ENCODE measurements at places on chromosomes 4 and X.

DNA sequence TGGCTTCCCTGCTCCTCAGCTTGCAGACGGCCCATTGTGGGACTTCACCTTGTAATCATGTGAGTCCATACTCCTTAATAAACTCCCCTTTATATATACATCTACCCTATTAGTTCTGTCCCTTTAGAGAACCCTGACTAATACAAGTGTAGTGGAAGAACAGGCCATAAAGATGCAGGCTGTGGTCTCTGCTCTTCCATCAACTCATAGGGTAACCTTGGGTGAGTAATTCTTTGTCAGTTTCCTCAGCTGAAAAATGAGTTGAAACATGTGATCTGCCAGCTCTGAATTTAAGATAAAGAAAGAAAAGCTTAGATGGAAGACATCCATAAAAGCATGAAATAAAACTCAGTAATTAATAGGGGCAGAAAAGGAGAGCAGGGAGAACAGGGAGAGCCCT lies 103.6 kb downstream of the ENOX2 start:
- no peak for DNase-seq

DNA sequence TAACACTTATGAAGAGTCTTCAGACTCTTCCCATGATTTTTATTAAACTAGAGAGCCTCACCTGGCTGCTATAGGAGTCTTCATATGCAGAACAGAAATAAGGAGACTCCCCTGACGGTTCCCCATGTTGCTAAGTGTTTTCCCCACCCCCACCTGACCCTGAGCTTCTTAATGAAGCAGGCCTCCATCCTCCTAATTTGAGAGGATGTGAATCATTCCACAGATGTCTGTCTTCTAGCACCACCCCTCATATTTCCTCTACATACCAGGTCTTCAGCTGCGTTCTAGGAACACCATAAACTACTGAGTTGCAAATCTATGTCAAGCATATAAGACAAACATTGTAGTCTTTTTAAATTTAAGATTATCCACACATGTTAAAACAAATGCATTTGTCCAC lies 36.9 kb downstream of the RP2 start:
- no peak for DNase-seq

GRCh38 chr4:79273915-79274314 lies 51.9 kb downstream of the NAA11 start:
- no peak for DNase-seq

- no peak for DNase-seq
Observed at GRCh38 chr4:8528713-8529112, 51.5 kb upstream of the GPR78 start.

DNA sequence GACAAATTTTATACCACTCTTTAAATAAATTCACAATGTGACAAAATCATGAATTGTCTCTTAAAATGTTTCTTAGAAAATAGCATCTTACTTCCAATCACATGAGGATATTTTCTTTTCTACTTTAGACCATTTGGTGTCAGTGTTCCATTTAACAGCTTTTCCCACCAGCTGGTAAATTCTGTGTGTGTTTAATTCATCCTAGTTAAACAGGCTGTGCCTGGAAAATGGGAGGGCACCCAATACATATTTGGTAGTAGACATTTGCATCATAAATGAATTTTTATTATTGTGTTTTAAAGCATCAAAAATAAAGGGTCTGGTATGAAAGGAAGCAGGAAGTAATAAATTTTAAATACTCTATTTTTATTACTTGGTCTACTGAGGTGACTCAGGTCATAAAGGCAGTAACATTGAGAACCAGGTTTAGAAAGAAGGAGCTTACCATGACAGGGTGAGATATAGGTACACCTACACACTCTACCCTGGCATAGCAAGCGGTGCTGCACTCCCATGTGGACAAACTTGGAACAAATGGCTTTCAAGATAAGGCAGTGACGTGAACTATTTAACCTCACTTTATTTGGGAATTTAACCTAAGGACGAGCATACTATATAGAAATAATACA lies 344.5 kb downstream of the BMPR1B start:
- no peak for DNase-seq

DNA sequence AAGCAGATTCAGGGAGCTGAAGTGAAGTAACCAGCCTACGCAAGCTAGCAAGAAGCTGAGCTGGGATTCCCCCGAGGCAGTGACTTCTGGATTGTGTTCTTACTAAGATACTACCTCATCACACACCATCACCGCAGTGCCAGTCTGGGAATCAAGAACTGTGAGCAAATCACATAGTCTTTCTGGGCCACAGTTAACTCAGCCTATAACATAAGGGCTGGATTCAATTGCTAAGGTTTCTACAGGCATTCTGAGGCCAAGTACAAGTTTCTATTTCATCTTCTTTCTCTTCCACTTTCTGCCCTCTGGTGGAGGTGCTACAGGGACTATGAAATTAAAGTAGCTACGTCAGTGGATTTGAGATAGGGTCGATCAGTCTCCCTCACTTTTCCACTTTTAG lies 1.4 kb upstream of the CORIN start:
- DNase-seq, result peak; percentile 47

GRCh38 chrX:19183761-19184477 lies 61.7 kb upstream of the ADGRG2 start:
- DNase-seq, result no peak

DNA sequence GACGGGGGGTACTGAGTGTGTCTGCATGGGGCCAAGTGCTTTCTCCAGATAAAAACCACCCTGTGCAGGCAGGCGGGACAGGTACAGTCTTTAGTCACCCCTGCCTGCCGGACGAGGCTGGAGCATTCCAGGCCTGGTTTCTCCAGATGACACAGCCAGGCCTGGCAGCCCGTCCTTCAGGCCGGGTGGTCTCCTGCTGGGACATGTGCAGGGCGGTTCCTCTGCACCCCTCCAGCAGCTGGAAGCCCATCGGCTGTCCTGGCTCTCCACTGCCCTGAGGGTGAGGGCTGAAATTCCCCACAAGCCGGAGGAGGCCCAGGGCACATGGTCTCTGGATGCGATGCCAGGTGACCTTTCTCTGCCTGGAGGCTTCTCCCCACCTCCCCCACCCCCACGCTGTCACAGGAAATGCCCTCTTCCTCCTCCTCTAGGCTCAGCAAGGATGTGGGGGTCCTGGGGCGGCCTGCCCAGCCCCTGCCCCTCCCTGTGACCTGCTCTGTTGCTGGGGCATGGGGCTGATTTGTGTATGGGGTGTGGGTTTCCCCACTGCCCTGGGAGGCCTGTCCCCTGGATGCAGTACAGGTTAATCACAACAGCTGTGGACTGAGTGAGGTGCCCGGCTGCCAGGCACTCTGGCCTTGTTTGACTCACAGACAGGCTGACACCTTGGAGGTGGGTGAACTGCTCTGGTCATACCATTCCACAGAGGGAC lies 110.7 kb upstream of the LRPAP1 start:
- DNase-seq, result no peak

DNA sequence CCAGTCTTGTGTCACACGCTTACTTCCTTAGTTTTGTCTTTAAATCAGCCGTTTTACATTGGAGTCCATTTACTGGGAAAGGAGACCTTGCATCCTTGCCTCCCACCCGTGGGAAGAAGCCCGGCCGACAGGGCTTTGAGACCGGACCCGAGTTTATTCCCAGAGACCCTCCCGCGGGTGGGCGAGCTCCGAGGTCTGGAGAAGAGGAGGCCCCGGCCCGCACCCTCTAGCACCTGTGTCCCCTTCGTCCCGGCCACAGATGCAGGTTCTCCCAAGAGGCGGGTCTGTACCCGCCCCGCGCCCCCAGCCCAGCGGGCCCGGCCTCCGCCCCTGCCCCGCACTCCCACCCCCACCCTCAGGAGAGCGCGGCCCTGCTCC lies 3.8 kb upstream of the SLC26A1 start:
- DNase-seq, result no peak

GRCh38 chr4:6109842-6110560 lies 90.3 kb downstream of the JAKMIP1 start:
- DNase-seq, result no peak

GRCh38 chrX:17459661-17460060 lies 84.7 kb downstream of the NHS start:
- DNase-seq, result no peak

DNA sequence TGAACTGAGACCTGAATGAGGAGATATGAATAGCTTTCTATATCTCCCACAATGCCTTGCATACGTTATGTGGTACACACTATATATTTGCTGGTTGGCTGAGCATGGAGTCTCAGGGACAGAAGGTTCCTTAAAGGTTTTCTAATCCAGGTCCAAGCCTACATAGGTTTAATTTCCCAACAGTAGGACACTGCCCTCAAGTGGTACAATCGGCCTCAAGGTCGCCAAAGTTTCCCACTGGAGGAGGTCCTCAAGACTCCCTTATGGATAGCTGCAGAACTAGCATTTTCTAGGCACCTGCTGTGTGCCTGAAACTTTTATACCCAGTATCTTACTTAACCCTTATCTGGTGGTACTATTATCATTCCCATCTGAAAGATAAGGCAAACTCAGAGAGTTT lies 21.0 kb upstream of the EFNB1 start:
- DNase-seq, result no peak

DNA sequence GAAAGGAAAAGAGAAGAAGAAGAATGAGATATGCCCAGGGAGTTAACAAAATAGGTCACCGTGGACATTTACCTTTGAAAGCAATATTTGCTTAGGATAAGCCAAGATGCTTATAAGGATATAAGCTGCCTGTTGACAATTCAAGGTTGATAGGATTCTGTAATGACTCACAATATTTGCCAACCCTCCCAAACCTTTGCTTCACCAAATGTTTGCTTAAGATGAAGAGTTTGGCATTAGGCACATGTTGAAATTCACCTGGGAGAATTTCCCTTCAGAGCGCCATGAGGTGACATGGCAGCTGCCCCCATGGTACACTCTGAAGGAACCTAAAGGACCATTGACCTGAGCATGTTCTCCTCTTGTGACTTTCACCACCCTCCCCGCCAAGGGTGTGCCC lies 4.6 kb downstream of the PALLD start:
- DNase-seq, result no peak

DNA sequence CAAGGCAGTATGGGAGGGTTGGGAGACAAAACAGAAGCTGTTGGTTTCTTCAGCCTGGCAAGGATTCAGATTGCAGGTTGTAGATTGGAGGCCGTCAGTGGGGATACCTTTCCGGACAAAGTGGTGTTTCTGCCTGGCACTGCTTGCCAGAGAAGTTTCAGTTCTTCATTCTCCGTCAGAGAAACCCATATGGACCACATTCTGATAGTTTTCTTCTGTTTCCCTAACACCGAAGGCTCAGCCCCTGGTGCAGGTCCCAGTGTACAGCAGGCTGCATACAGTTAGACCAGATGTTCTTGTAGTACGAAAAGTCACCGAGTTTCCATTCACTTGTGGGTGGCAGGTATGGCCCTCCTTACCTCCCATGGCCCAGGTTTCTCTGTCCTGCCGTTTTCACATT lies 107.3 kb downstream of the PTTG2 start:
- DNase-seq, result no peak

DNA sequence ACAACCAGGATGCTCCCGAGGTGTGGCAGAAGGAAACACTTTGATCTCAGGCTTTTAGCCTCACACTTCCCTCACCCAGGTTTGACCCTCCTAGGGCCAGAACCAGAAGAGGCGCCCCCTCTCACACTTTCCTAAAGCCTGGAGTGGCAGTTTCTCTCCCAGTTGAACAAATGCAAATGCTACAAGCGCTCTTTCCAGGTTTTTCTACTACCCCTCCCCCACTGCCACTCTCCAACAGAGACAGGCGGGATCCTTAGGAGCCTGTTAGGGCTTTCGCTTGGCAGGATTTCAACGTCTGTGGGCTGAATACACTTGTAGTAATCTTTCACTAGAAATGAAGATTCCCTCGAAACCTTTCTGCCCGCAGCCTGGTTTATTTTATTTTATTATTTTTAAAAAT lies 2.4 kb downstream of the TSC22D3 start:
- DNase-seq, result no peak

GRCh38 chrX:123169247-123169901 lies 14.7 kb upstream of the GRIA3 start:
- DNase-seq, result no peak

DNA sequence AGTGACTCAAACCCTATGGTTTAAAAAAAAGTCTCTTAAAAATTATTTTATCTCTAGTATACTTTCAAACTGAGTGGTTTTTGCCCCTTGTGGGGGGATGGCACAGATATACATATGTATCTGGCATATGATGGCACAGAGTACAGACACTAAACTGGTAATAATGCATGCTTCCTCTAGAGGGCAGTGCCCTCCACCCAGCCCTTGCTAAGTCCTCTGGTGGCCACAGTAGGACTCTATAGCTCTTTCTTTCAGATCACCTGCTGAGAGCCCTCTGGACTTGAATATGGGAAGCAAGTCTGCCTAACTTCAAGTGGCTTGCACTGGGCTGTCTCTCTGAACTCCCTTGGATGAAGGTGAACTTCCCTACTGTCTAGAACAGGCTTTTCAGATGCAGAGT lies 66.3 kb downstream of the TSPAN7 start:
- DNase-seq, result no peak

GRCh38 chrX:46327566-46328115 lies 217.6 kb downstream of the ZNF674 start:
- DNase-seq, result no peak

DNA sequence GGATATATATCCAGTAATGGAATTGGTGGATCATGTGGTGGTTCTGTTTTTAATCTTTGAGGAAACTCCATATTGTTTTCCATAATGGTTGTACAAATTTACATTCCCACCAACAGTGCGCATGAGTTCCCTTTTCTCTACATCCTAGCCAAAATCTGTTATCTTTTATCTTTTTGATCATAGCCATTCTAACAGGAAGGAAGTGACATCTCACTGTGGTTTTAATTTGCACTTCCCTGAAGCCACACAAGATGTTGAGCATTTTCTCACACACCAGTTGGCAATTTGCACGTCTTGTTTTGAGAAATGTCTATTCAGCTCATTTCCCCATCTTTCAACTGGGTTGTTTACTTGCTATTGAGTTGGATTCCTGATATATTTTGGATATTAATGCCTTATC lies 194.9 kb downstream of the CBLL2 start:
- DNase-seq, result no peak

- DNase-seq, result no peak
Observed at GRCh38 chrX:154329294-154329693, 33.7 kb downstream of the TKTL1 start.

DNA sequence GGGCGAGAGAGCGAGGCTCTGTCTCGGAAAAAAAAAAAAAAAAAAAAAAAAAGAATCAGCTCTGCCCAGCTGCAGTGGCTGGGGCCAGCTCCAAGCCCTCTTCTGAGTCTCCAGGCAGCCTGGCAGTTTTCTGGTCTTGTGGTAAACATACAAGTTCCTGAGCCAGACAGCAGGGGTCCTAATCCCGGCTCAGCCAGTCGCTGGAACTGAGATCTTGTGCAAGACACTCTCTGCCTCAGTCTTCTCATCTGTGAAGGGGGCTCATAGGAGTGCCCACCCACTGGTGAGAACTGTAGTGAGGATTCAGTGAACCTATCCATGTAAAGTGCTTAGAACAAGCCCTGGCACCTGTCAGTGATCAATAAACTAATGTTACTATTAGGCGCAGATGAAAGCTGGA lies 41.8 kb downstream of the C4orf50 start:
- no peak for DNase-seq

DNA sequence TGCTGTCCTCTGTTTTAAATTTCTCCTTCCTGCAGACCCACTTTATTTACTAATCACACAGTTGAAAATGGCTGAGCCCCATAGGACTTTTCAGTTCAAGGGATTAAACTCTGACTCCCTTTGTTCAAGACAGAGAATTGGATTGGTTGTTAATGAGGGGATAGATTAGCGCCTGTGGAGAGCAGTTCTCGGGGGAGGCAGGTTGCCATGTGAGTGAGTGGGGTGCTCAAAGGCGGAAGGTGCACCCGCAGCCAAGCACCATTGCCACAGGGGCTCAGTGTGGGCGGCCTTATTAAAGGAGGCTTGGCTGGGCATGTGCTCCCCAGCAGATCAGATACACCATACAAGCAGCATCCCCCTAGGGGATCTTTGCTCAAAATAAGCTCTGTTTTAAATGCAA lies 7.9 kb upstream of the CBR4 start:
- no peak for DNase-seq

- DNase-seq, result no peak
Observed at GRCh38 chr4:6781113-6781512, 1.4 kb upstream of the KIAA0232 start.
